ENCODE measurements at places on chromosomes 4 and X. TPM values are rescaled to one million over a fixed set of nuclear protein-coding genes. Genes with fewer than 3 reads are reported as not detected.

XK gene
- total RNA-seq = 5.7 TPM

RBM3 gene
- 129 TPM for total RNA-seq

SPANXD gene
- total RNA-seq = not detected

RAI2 gene
- total RNA-seq = 16.8 TPM

KCND1 gene
- total RNA-seq = 0.61 TPM

ANXA10 gene
- not detected for total RNA-seq

MFAP3L gene
- total RNA-seq = 11.7 TPM

CFAP99 gene
- 0.57 TPM for total RNA-seq

TMEM150C gene
- 4.7 TPM for total RNA-seq

FGFBP1 gene
- 3.1 TPM for total RNA-seq

HCFC1 gene
- 54.9 TPM for total RNA-seq

LIN54 gene
- total RNA-seq = 11.0 TPM

CCDC149 gene
- 22.4 TPM for total RNA-seq

RAB41 gene
- total RNA-seq = not detected

CFP gene
- total RNA-seq = 21.8 TPM

UCP1 gene
- not detected for total RNA-seq

NCAPG gene
- 2.1 TPM for total RNA-seq

Measured in upper lobe of left lung (tissue), 6 donors.